ENCODE measurements at places on chromosomes 16 and 17. TPM values are rescaled to one million over a fixed set of nuclear protein-coding genes. Genes with fewer than 3 reads are reported as not detected.

- no peak for DNase-seq
Observed at GRCh38 chr16:15564604-15565339, 78.2 kb downstream of the MARF1 start.

DNA sequence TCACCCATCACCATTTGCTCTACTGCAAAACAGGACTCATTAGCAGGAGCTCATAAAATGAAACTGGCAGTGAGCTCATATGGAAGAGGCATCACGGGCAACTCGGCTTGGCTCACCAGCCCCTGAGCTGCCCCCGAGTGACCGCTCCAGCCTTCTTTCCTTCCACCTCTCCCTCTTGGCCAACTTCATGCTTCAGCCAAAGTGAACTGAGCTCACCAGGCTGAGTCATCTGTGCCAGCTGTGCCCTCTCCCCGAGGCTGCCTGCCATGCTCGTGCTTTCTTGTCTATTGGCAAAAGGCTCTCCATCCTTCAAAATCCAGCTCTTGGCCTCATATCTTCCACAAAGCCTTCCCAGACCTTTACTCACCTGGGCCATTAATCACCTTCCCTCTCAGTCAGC is 391.4 kb downstream of the WWOX start:
- no peak for DNase-seq

DNA sequence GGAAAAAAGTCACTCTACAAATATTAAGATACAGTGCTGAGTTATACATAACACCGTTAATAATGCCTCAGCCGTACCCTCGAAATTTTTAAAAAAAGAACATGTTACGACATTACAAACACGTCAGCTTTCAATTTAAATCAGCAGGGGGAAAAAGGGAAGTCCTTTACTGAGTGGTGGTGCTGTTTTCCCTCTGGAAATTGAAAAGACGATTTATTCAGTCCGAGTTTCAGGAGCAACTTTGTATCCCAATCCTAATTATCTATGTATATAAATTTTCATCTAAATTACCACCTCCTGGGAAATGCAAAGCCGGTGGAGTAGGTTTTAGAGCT is 1.3 kb downstream of the NETO2 start:
- DNase-seq = no peak

DNA sequence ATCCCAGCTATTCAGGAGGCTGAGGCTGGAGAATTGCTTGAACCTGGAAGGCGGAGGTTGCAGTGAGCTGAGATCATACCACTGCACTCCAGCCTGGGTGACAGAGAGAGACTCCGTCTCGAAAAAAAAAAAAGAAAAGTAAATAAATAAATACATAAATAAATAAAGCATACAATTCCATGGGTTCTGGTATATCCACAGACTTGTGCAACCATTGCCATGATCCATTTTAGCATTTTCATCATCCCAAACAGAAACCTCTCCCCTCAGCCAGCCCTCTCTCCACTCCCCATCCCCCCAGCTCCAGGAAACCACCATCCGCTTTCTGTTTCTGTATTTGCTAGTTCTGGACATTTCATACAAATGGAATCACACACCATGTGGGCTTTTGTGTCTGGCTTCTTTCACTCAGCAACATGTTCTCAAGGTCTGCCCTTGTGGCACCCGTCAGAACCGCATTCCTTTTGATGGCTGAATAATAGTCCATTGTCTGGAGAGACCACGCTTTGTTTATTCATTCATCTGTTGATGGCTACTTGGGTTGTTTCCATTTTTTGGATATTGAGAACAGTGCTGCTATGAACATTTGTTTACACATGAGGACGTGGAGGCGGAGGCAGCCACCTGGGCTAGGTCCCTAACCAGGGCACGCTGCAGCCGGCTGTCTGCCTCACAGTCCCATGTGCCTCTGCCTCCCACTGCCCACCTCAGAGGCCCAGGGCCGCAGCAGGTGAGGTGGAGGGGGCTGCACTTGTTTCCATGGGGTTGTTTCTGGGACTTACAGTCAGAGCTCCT is 76.2 kb downstream of the NT5M start:
- no peak for DNase-seq

GRCh38 chr17:33260638-33261037 is 32.5 kb downstream of the ASIC2 start:
- no peak for DNase-seq

DNA sequence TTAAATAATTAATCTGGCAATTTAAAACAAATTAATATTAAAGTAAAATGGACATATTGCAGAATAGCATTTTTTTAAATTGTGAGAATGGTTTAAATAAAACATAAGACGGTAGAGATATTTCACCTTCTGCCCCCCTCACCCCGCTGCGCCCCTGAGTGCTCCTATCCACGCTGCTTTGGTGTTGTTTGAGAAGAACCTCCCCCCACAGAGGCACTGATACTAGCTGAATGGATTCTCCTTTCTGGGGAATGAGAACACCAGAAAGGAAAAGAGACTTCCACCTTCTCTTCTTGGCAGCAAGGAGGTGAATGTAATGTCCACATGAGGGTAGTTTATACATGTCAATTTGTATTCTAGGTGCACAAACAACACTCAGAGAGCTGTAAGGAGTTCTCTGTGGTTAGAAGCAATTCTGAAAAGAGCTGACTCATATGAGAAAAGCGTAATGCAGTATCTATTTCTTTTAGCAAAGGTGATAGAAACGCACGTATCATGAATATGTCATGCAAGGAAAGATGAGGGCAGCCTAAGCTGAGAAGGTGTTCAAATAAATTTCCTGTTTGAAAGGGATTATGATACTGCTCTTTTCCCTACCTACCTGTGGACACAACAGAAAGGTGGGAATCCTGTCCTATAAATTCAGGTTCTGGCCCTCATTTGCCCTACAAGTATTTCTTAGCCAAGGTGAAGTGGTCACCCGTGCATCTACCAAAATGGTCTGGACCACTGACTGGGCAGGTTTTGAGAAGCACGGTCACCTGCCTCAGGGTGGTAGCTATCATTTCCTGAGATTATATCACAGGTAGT is 126.9 kb downstream of the PARN start:
- no peak for DNase-seq

GRCh38 chr16:54974367-54974766 is 43.7 kb downstream of the IRX5 start:
- no peak for DNase-seq

- DNase-seq = no peak
Observed at GRCh38 chr17:37488607-37489196, 989 bp upstream of the DUSP14 start.

DNA sequence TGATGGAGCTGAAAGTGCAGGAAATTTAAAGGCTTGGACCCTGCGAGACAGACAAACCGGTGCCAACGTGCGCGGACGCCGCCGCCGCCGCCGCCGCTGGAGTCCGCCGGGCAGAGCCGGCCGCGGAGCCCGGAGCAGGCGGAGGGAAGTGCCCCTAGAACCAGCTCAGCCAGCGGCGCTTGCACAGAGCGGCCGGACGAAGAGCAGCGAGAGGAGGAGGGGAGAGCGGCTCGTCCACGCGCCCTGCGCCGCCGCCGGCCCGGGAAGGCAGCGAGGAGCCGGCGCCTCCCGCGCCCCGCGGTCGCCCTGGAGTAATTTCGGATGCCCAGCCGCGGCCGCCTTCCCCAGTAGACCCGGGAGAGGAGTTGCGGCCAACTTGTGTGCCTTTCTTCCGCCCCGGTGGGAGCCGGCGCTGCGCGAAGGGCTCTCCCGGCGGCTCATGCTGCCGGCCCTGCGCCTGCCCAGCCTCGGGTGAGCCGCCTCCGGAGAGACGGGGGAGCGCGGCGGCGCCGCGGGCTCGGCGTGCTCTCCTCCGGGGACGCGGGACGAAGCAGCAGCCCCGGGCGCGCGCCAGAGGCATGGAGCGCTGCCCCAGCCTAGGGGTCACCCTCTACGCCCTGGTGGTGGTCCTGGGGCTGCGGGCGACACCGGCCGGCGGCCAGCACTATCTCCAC is at the start of gene NOG:
NOG (plus strand) TSS at position 54 of the 674 bp plus-strand sequence; CDS start at position 579, 525 bp downstream.
- no peak for DNase-seq

GRCh38 chr17:61405686-61406536 is 6.3 kb downstream of the TBX2 start:
- no peak for DNase-seq

- no peak for DNase-seq
Observed at GRCh38 chr17:76996741-76997694, 128.8 kb downstream of the MGAT5B start.

DNA sequence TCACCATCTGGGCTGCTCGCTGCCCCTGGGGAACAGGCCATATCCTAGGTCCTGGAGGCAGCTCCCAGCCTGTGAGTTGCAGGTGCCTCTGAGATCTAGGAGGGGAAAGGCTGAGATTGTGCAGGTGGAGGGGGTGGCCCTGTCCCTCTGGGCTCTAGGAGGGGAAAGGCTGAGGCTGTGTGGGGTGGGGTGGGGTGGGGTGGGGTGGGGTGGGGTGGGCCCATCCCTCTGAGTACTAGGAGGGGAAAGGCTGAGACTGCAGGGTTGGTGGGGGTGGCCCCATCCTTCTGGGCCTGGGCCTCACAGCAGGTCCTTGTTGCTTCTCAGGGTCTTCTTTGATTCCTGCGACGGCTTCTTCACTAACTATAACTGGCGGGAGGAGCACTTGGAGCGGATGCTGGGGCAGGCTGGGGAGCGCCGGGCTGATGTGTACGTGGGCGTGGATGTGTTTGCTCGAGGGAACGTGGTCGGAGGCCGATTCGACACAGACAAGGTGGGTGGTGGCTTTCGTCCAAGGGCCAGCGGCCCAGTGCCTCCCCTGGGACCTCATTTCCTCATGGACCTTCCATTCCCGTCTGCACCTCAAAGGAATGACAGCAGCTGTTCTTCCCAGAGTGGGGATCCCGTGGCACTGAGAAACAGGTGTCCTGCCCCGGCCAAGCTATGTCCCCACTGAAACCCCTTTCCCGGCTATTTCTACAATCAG is 7.1 kb downstream of the ENGASE start:
- no peak for DNase-seq

GRCh38 chr16:52561910-52562741 is 15.2 kb upstream of the TOX3 start:
- DNase-seq = no peak

GRCh38 chr17:81902653-81903414 is 796 bp downstream of the NPB start:
- no peak for DNase-seq

GRCh38 chr16:15775663-15776304 is 81.0 kb downstream of the MYH11 start:
- DNase-seq = no peak

GRCh38 chr16:23505671-23506605 is 4.4 kb downstream of the GGA2 start:
- DNase-seq = no peak

GRCh38 chr17:38569701-38570512 is 35.8 kb downstream of the SRCIN1 start:
- no peak for DNase-seq

GRCh38 chr17:44797802-44798201 is 32.3 kb downstream of the GJC1 start:
- no peak for DNase-seq

- DNase-seq = no peak
Observed at GRCh38 chr17:21549107-21549687, 143.1 kb upstream of the KCNJ18 start.

- DNase-seq = no peak
Observed at GRCh38 chr17:80151333-80151732, 4.4 kb upstream of the EIF4A3 start.

- no peak for DNase-seq
Observed at GRCh38 chr17:56845934-56846333, 12.0 kb downstream of the DGKE start.

DNA sequence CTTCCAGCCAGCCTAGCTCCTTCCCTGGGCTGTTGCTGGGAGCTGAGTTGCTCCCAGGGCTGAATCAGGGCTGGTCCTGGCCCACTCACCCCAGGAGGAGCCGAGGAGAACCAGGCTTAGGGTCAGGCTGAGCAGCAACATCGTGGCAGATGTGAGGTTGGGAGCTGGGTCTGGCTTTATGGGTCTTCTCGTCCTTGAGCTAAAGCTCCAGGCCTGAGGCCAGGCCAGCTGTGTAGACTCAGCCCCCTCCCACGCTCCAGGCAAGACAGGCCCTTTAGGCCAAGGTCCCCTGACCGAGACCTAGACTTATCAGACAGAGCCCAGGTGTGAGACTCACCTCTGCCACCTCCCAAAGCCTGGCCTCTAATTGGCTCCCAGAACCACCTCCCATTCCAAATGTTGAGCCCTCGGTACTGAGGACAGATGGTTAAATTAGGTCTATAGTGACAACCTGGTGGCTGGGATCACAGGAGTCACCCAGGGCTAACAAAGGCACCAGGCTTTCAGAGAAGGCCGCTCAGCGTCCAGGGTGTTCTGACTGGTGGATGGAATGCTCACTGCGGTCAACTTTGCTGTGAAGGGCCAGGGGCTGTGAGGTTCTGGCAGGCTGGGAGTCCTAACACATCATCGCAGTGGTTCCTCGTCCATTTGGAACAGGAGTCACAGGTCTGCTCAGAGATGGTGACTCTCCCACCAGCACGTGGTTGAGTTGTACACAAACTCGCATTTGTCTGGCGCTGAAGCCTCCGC is at the start of gene CTRL:
CTRL (minus strand) TSS at position 151 of the 750 bp plus-strand sequence; CDS start at position 141, 10 bp downstream.
- DNase-seq = no peak

- DNase-seq = no peak
Observed at GRCh38 chr17:73068322-73069153, 23.9 kb downstream of the SLC39A11 start.

- no peak for DNase-seq
Observed at GRCh38 chr16:65294165-65294564, 172.3 kb upstream of the CDH11 start.

- no peak for DNase-seq
Observed at GRCh38 chr17:54372069-54372749, 528.4 kb upstream of the TOM1L1 start.

GRCh38 chr17:36743130-36743529 is 141.7 kb downstream of the MRM1 start:
- no peak for DNase-seq

DNA sequence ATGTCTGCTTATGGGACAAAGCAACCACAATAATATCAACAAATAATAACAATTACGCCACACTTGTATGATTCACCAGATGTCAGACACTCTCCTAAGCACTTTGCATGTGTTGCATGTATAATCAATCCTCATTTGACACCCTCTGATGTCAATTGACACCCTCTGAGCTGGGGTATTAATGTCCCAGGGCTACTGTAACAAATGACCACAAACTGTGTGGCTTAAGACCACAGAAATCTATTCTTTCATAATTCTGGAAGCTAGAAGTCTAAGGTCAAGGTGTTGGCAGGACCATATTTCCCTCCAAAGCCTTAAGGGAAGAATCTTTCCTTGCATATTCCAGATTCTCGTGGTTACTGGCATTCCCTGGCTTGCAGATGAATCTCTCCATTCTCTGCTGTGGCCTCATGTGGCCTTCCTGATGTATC is 112.7 kb downstream of the NPIPB5 start:
- DNase-seq = no peak

Gene KIFC3
- 36.8 TPM for total RNA-seq

Gene CAPNS2
- 33.9 TPM for total RNA-seq

Gene RHBDL1
- 1.7 TPM for total RNA-seq

Gene COIL
- total RNA-seq = 9.8 TPM

Gene DPEP2NB
- total RNA-seq = not detected

Gene VMO1
- total RNA-seq = 12.5 TPM

Gene ATP2A1
- total RNA-seq = not detected

Gene CA4
- total RNA-seq = not detected

Gene ANKRD40
- total RNA-seq = 21.6 TPM

Gene KRTAP2-3
- total RNA-seq = not detected

Gene ARL5C
- total RNA-seq = not detected

Gene SLC5A10
- not detected for total RNA-seq

Gene SNX20
- total RNA-seq = 2.2 TPM

Gene RAB11FIP3
- total RNA-seq = 36.6 TPM

Data from vagina (tissue), 2 donors.